Activated T-helper 1 cell treated with anti-CD3 and anti-CD28 coated beads, Interleukin-2, amount 50 U/mL, for 16 hours (primary cell): ENCODE measurements at places on chromosomes 1 and 21.

GRCh38 chr21:42732033-42732410 lies 78.6 kb downstream of the PDE9A start:
- DNase-seq: no peak

GRCh38 chr1:88404582-88404981 lies 279.5 kb upstream of the PKN2 start:
- no peak for DNase-seq

DNA sequence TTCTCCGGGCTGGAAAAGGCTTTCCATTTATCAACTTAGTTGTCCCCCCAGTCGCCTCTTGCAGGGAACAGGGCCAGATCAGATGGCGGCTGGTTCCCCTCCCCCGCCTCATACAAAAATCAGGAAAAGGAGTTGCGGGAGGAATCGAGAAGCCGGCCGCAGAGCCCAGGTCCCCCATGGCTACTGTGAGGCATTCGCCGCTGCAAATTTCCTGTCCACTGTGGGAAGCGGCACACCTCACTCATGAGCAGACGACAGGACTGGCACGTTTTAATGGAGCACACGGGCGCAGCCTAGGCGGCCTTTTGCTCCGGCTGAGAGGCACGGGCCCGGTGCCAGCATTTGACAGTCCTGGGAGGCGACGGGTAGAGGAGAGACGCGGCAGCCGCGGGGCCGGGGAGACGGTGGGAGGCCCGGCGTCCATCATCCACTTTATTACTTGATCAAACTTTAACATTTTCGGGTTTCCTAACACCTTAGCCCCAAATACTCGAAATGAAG lies 1.1 kb downstream of the GNG4 start:
- DNase-seq: no peak

DNA sequence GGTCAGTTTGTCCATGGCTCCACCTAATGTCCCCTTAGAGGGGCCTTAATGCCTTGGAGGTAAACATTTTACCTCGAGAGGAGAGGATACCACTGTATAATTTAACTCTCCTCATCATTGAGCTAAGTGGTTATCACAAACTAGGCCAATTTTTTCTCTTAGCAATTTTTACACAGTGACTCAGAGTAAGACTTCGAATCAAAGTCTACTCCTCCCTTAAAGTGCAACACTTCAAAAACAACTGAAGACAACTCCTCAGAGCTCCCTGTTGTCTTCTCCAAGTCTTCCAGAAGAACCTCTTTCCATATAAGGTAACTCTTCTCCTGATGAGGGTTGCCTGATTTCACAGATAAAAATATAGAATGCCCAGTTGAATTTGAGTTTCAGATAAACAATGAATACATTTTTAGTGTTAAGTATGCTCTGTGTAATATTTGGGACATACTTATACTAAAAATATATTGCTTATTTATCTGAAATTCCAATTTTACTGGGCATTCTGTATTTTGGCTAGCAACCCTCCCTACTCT lies 4.9 kb upstream of the PTGFRN start:
- DNase-seq: no peak

- no peak for DNase-seq
Observed at GRCh38 chr21:45049714-45050344, 24.6 kb upstream of the ADARB1 start.

GRCh38 chr21:46457801-46458314 lies 833 bp upstream of the DIP2A start:
- DNase-seq: no peak

DNA sequence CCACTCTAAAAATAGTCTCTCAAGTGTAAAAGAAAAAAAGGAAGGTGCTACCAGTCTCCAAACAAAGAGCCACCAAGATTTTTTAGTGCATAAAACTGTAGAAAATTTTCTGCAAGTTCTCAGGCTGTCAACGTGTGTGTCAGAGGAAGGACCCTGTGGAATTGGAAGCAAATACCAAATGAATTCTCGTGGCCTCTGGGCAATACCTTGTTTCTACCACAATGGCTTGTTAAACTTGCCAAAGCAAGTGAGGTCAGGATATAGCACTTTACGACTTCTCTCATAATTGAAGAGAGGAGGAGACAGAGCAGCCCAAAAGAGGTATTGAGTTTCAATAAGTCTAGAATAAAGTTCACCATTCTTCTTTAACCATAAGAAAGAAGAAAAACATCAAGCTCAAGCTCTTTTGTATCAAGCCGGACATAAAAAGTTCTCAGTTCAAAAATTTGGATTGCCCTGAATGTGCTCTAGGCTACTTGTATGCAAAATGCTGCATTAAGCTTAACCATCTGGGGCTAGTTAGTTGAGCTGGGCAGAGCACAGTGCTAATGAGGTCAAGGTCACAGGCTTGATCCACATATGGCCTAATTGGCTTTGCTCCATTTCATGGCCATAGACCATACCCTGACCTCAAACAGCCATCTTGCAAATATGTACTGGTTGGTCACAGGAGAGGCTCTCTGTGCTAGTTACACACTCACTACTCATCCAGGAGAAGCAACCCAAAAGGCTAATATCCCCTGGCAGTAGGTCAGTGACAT lies 60.5 kb downstream of the TBX15 start:
- no peak for DNase-seq

GRCh38 chr1:236465959-236466303 lies 57.9 kb upstream of the LGALS8 start:
- DNase-seq: no peak

DNA sequence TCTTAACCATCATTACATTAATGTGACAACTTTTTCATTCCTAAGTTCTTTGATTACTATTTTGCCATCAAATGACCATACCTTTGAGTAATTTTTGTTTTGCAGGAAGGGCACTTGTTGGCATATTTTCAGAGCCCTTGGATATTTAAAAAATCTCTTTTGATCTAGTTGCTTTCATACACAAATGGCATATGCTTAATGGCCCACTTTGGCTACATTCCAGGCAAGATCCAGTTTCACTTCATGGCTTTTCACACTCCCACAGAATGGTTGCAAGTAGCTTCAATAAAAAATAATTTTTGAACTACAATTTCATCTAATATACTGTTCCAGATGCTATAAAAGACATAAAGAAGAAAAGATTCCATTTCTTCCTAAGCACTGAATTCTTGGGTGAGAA lies 18.1 kb downstream of the ADAM30 start:
- DNase-seq: no peak

DNA sequence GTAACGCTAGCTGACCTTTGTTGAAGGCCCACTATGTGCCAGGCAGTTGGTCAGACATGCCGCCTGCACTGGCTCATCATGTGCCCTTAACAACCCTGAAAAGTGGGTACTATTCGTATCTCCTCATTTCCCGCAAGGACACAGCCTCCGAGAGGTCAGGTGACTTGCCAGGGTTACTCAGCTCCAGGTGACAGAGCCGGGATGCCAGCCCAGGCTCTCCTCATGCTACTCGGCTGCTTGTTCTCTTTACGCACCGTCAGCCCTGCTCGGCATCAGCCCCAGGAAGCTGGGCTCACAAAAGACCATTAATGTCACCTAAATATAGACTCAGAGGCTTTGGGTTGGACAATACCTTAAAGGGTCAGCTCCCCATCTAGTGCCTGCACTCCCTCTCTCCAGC lies 29.0 kb downstream of the GRHL3 start:
- no peak for DNase-seq
